ENCODE measurements at places on chromosomes 12 and 14.

GRCh38 chr12:128971802-128972201 lies 118.5 kb downstream of the GLT1D1 start:
- no peak for DNase-seq

DNA sequence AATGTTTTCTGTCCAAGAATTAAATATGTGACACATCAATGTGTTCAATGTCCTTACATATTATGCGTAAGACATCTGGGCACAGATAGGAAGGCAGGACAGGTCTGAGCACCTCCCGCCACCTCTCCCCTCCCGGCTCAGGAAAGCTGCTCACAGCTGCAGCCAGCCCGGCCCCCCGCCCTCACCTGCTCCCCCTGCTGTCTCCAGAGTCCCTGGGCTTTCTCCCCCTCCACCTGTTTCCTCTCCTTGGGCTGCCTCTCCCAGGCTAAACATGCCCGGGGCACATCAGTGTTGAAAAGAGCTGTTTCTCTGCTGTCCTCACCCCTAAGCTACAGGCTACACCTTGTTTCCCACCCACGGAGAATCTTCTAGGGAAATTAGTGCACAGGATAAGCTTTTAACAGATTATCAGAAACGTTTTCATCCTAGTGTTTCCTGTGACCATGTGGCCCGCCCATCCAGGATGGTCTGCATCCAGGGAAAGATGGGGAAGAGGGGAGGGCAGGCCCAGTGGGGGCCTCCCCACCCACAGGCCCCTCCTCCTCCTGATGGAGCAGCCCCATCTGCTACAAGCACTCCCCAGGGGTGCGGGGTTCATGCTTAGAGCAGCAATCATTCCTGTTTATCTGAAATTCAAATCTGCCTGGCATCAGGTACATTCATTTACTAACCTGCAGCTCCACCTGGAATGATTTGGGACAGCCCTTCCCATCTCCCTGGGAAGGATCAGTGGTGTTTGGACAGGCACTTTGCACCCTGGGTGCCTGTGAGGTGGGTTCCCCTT lies 273.8 kb upstream of the SFSWAP start:
- no peak for DNase-seq

DNA sequence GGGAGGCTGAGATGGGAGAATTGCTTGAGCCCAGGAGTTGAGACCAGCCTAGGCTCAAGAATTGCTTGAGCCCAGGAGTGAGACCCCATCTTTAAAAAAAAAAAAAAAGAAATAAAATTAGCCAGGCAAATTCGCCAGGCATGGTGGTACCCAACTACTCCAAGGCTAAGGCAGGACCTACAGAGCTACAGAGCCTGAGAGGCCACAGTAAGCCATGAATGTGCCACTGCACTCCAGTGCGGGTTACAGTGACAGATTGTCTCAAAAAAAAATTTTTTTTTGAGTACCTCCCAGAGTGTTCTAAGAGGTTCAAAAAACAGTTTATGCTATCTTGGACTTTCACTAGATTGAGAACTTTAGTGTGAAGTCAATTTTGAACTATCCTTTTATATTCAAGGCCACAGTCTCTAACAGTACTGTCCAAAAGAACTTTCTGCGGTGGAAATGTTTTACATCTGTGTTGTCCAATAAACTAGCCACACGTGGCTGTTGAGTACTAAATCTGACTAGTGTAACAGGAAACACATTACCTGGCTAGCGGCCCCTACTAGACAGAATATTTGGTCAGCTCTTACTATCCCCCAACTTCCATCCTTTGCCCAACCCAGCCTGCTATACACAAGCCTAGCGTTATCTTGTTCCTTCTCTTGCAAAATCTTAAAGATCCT lies 2.4 kb downstream of the RPL36AL start:
- DNase-seq, result no peak

- DNase-seq, result no peak
Observed at GRCh38 chr12:105555556-105556295, 225.2 kb downstream of the C12orf75 start.

DNA sequence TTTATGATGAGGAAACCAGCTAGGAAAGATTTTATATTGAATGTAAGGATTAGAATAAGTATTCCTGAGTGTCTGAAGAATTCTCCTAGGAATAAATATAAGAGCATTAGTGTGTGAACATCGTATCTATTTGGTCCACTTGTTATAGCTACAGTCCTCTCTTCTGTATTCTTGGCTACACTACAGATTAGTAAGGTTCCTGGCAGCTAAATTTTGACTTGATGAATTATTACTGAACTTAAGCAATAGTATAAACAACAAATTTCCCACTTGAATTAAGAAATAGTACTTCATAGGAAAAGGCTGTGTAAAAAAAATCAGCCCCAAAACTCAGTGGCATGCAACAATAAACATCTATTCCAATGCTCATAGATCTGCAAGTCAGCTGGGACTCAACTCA lies 138.4 kb upstream of the G2E3 start:
- DNase-seq, result no peak

DNA sequence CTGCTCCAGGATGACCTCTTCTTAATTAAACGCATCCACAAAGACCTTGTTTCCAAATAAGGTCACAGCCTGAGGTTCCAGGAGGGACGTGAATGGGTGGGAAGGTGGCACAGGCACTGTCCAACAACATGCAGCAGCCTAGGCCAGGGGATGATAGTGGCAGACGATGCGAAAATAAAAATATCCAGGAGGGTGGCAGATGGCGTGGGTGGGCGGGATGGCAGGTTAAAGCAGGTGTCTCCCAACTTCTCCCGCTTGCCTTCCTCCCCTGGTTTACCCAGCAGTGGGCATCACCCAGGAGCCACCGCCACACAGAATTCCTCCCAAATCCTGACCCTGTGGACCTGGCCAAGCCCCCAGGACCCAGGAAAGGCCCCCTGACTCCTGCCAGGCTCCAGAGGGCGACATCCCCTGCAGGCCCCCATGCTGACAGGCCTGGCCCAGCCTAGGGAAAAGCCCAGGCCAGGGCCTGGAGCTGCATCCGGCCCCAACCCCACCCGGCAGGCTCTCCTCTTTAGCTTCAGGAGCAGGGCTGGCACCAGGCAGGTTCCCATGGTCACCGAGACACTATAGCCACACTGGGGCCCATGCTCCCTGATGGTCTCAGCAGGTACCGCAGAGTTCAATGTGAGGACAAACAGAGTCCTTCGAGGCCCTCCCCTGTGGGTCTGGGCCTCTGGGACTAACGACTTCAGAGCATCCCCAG lies 9.7 kb downstream of the NCOR2 start:
- no peak for DNase-seq
